Activated T-cell treated with anti-CD3 and anti-CD28 coated beads, Interleukin-2, amount 50 U/mL, for 72 hours (primary cell): ENCODE measurements at places on chromosomes 7 and 10.

GRCh38 chr7:39527296-39527695 lies 38.9 kb upstream of the YAE1 start:
- DNase-seq: no peak

DNA sequence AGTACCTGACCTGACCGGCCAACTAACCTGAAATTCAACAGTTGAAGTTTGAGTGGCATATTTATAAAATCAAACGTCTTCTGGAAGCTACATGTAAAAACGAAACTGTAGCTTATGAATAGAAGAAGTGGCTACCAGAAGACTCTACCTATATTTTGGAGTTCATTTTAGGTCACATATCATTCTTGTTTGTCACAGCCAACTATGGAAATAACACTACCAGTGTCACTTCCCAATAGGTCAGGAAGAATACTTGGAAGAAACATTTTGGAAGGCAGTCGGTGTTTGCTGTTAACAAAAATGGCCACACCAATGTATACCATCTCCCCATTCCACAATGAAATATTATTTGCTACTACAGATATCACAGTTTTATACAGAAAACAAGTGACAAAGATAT lies 12.6 kb downstream of the TWIST1 start:
- DNase-seq: no peak

- DNase-seq: no peak
Measured at GRCh38 chr7:22291977-22292376, 65.0 kb downstream of the RAPGEF5 start.

GRCh38 chr10:59831658-59832503 lies 74.5 kb downstream of the CCDC6 start:
- DNase-seq: no peak

GRCh38 chr7:155858521-155859061 lies 46.3 kb upstream of the SHH start:
- DNase-seq: no peak

GRCh38 chr10:14712991-14713424 lies 61.7 kb downstream of the FAM107B start:
- DNase-seq: no peak

GRCh38 chr10:22697800-22698199 lies 16.6 kb downstream of the PIP4K2A start:
- DNase-seq: no peak

DNA sequence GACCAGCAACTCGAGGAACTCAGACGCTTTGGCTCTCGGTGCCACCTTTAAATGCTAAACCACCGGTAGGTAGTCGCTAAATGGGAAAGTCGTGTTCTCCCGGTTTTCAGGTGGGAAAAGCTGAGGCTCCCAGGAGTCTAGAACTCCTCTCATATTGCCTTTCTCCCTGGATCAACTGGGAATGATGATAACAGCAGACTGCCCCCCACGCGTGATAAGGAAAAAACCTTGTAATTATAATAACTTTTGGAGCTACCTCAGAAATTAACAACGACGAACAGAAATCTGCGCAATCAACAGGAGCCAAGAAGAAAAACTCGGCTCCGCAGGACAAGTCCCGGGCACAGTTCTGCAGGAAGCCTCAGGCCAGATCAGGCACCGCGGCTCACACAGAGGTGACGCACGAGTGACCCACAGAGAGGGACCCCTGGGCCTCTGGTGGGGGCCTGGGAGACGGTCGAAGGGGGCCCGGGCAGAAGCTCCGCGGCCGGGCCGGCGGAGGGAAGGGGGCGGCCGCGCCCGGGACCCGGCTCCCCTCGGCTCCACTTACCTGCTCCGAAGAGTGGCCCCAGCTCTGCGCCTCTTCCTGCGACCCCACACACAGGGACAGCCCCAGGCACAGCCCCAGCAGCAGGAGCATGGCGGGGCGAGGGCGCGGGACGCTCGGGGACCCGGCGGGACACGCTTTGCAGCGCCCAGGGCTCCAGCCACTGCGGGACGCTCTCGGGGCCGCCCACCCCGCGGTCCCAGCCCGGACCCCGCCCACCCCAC lies at the start of gene ITIH5:
TSS of gene ITIH5 (minus strand) at position 714 of the 771 bp plus-strand sequence. CDS start at position 640, 74 bp downstream.
- DNase-seq: peak; percentile 4
